K562 (cell line): ENCODE measurements at places on chromosomes 5 and 9. TPM values are rescaled to one million over a fixed set of nuclear protein-coding genes. Genes with fewer than 3 reads are reported as not detected.

Gene MCTP1
- total RNA-seq: 0.04 and 0.31 TPM in 2 replicates

Gene ADRA1B
- not detected in 2 replicates for total RNA-seq

Gene SCGB3A2
- 0.35 TPM in 1 of 2 replicates, not detected in the other for total RNA-seq

Gene MVB12B
- 0.09 TPM in 1 of 2 replicates, not detected in the other for total RNA-seq

Gene HEMGN
- total RNA-seq: 101 and 104 TPM in 2 replicates

Gene SEC61B
- 172 and 185 TPM in 2 replicates for total RNA-seq

Gene WDR38
- not detected in 2 replicates for total RNA-seq

Gene SHOC1
- not detected in 2 replicates for total RNA-seq

Gene POLR3G
- total RNA-seq: 39.0 and 47.4 TPM in 2 replicates

Gene C9orf153
- total RNA-seq: not detected in 2 replicates

Gene TIFAB
- not detected in 2 replicates for total RNA-seq

Gene HTR1A
- total RNA-seq: not detected in 2 replicates

Gene IL5
- total RNA-seq: not detected in 2 replicates

Gene LMX1B
- not detected in 2 replicates for total RNA-seq

Gene DPP7
- 311 and 322 TPM in 2 replicates for total RNA-seq

Gene PCDHGC5
- total RNA-seq: not detected in 2 replicates

Gene SPATA31A1
- not detected in 2 replicates for total RNA-seq

Gene STPG3
- total RNA-seq: not detected in 2 replicates

Gene TAF11L10
- 0.53 TPM in 1 of 2 replicates, not detected in the other for total RNA-seq

Gene KCNN2
- total RNA-seq: 0.07 TPM in 1 of 2 replicates, not detected in the other

Gene THBS4
- total RNA-seq: not detected in 2 replicates

Gene ZBED3
- total RNA-seq: 0.04 TPM in 1 of 2 replicates, not detected in the other

Gene DMRT3
- total RNA-seq: not detected in 2 replicates

Gene ELAVL2
- total RNA-seq: not detected in 2 replicates

Gene TAF11L14
- not detected in 2 replicates for total RNA-seq

Gene PDE6A
- not detected in 2 replicates for total RNA-seq

Gene AGXT2
- total RNA-seq: not detected in 2 replicates

Gene SEMA6A
- 0.42 and 0.56 TPM in 2 replicates for total RNA-seq

Gene MTMR12
- total RNA-seq: 28.4 and 28.7 TPM in 2 replicates
